Jurkat, Clone E6-1 (cell line): ENCODE measurements at places on chromosomes 2 and 18.
A peak's percentile ranks its signal among the peaks of the same experiment; 100 is the strongest.

DNA sequence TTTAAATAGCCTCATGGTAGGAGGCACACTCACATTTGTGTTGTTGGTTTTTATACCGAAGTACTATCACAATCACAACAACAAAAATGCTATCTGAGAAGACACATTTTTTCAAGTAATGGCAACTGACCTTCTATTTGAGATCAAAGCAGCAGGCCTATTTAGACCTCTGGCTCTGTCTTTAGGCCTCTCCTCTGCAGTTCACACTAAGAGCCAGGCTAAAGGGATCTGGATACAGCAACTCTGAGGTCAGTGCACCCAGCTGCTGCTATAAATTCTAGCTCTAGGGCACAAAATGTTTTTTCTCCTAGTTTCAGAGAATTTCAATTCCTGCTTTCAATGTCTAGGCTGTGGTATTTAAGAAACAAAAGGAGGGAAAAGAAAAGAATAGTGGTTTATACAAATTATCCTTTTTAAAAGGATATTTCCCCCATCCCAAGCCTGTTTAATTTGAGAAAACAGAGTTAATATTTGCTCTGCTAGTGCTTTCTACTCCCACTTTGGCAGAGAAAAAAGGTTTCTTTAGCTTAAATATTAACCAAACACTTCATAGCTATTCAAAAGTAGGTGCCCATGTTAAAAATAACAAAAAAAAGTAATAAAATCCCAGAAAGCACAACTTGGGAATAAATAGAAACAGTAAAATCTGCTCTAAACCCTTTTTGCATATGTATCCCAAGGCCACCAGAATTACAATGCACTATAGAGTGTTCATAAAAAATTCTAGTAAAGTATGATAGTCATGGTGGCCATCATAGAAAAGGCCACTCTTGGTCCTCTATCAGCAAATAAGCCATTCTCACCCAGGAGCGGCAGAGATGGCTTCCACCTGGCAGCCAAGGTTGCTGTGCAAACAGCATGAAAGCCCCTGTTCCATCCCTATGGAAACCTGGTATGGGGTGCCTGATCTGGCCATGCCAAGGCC is 293.6 kb upstream of the SESTD1 start:
- no peak for DNase-seq

GRCh38 chr2:146131048-146131447 is 1611.1 kb upstream of the ZEB2 start:
- DNase-seq, result no peak

GRCh38 chr2:177692042-177692782 is 299.6 kb downstream of the AGPS start:
- DNase-seq, result no peak

DNA sequence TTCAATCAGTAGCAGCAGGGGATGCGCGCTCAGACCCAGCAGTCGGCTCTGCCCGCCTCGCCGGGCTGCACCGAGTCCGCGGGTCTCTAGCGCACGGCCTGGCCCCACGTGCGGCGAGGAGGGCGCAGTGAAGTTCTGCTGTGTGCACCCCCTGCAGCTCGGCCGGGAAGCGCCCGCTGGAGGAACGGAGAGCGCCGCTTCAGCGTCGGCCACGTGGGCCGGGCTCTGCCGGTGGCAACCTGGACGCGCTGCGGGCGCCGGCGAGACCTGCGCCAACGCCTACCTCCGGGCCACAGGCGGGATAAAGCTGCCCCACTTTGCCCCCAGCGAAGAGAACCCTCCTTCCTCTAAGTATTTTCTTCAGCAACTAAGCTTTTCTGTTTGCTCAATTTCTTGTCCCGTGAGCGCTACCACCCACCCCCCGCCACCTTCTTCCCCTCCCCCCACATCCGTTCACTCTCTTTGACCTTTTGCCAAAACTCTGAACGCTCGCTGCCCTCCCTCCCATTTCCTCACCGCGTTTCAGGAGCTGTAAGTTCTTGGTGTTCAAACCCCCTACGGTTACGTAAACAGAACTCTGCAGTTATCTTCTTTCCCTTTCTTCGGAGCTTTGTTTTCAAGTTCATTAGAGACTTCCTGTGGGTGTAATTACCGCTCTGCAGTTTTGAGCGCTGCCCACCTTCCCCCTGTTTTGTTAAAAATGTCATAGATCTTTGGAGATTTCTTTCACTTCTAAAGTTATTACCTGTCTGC is 42.6 kb upstream of the EDAR start:
- peak; percentile 98 for DNase-seq

GRCh38 chr18:23237524-23238151 is 102.4 kb downstream of the CABLES1 start:
- DNase-seq, result no peak

- DNase-seq, result no peak
Measured at GRCh38 chr18:21703241-21703820, 1.2 kb downstream of the ABHD3 start.

GRCh38 chr2:68770271-68771111 is 35.9 kb downstream of the ARHGAP25 start:
- DNase-seq, result no peak

DNA sequence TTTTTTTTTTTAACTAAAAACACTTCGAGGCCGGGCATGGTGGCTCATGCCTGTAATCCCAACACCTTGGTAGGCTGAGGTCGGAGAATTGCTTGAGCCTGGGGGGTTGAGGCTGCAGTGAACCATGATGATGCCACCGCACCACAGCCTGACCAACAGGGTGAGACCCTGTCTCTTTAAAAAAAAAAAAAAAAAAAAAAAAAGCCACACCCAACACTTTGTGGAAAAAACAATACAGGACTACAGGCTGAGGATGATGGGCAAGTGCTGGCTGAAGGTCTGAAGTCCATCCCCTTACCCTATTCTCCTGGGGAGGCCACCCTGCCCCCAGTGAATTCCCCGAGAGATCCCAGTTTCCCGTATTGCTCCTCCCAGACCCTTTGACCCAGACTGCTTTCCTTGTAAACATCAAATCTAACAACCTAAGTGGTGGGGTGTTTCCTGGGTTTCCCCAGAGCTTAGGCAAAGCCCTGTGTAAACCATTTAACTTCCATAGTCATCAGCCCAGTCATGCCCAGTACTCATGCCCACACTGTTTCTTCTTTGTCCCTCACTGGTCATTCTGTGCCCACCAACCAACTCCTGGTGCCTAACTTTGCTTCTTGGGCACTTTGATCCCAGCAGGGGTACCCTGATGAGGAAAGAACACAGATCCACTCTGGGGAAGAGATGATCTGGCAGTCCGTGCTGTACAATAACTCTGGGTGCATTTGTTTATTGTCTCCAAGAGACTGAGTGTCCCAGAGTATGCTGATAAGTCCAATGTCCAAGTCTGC is 5.8 kb upstream of the TMEM37 start:
- no peak for DNase-seq

- DNase-seq, result no peak
Measured at GRCh38 chr18:7141287-7141686, 23.7 kb upstream of the LAMA1 start.

DNA sequence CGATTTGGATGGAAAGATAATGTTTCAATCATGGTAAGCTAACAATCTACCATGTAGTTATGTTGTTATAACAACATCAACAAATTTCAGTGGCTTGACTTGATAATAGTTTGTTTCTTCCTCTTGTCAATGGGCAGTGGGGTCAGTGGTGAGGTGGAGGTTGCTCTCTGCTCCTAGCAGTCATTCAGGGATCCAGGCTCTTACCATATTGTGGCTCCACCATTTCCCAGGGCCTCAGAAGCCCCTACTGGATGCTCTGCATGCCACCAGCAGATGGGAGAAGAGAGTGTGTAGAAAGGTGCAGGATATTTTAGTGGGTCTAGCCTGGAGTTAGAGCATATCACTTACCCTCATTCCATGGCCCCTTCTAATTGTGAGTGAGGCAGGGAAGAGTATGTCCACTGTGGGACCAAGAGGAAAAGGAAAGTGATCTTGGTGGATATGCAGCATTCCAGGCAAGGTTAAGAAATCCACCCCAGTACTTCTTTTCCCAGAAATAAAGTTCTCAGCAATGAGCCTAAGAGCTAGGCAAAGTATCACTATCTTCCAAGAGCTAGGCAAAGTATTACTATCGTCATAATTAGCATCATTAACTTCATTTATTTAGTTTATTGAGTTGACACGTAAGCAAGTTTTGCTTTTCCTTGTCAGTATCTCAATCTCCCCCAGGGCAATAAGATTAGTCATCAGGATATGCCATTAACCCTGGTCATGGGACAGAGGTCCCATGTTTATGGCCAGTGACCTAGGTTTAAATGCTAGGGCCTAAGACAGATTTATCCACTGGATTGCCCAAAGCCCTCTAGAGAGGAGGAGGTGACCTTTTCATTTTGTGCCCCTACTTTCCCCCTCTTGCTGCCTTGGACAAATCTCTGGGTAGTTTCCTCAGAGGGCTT is 4.2 kb upstream of the IWS1 start:
- no peak for DNase-seq

GRCh38 chr2:71938659-71939587 is 208.7 kb downstream of the CYP26B1 start:
- no peak for DNase-seq

- DNase-seq, result no peak
Measured at GRCh38 chr2:219876931-219877330, 249.5 kb downstream of the SLC4A3 start.

- DNase-seq, result no peak
Measured at GRCh38 chr2:59204040-59204439, 962.9 kb upstream of the FANCL start.

DNA sequence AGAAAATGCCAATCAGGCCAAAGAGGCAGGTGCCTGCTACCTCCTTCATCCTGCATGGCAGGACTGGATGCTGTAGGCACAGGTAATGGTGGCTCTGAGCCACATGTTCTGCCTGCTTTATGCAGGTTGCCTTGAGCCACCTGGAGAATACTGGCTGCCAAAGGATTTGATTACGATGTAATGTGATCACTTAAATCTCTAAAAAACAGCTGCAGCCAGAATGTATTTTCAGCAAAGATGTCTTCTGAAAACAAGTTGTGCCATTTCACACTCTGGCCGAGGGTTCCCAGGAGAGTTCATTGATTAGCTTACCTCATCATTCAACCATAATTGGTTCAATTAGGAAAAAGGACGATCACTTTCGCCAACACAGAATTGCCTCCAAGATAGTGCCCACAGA is 17.9 kb upstream of the MSGN1 start:
- DNase-seq, result no peak

GRCh38 chr2:167487728-167488127 is 599.4 kb downstream of the XIRP2 start:
- DNase-seq, result no peak

- no peak for DNase-seq
Measured at GRCh38 chr2:154911729-154912128, 213.2 kb downstream of the KCNJ3 start.

DNA sequence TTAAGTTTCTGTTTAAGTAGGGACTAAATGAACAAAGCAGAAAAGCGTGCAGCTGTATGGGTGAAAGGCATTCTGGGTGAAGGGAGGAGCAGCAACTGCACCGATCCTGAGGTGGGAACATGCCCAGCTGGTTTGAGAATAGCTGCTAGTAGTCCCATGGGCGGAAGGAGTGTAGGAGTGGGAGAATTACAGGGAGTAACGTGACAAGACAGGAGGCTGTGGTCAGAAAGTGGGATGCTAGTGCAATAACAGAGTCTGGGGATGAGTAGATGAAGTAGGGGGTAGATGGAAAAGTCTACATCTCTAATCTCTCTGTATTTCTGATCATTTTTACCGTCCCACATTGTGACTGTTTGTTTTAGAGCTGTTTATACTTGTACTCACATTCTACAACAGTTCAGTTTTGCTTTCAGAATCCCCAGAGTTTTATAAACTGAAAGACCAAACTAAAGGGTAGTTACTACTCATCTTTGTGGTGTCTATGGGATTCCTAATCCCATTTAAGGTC is 118.9 kb downstream of the LCLAT1 start:
- no peak for DNase-seq

- no peak for DNase-seq
Measured at GRCh38 chr2:175001566-175001965, 3.6 kb downstream of the CHN1 start.

DNA sequence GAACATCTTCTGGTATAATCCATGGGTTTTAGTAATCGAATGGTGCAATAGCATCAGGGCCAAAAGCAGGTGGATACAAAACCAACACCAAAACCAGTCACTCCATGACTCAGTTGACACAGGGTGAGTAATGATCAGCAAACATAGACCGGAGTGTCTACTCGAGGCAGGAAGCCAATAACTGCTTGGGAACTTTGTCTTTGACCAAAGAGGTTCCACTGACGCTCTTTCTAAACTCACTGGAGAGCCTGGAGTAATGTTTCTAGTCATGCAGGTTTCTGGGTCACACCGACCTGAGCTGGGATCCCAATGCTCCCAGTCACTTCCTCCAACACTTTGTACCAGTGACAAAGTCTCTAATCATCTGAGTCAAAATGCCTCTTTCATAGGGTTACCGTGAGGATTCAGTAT is 30.9 kb downstream of the MREG start:
- DNase-seq, result no peak

DNA sequence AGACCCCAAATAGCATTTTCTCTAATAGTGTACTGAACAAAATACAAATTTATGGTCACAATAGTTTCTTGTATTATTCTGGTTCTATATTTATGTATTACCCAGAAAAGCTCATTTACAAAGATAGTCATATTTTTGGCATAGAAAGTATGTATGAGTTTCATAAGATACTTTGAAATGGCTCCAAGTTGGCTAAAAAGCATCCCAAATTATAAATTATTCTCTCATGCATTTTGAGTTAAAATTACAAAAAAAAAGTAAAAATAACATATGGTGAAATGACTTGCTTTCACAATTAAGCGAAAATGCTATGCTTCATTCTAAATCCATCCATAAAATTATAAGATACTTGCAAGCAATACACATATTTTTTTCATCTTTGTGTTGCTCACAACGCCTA is 530.7 kb downstream of the ZNF804A start:
- no peak for DNase-seq

DNA sequence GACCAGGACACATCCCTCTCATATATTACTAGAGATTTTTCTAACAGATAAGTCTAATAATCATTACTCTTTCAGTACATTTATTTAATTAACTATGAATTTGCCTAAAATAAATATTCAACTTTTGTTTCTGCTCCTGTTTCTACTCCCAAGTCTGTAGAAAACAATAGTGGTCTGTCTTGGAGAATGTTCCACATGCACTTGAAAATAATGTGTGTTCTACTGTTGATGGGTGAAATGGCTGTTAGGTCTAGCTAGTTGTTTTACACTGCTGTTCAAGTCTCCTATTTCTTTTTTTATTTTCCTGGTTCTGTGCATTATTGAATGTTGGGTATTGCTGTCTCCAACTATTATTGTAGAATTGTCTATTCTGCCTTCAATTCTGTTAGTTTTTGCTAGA is 47.2 kb downstream of the SPOPL start:
- DNase-seq, result no peak

DNA sequence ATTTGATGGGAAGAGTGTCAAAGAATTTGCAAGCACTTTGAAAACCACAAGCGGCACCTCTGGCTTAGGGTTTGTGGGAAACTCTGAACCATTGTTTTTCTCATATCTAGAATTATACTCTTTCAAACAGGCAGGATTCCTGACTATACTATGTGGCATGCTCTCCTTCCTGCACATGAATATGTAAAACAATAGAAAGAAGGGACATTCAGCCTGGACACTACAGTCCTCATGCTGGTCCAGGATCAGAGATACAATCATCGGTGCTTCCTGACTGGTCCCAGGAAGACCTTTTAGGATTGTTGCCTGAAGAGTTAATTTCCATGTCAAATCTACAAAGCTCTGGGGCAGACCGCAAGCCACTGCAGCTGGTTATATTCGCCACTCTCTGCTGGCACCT is 55.7 kb upstream of the RASGRP3 start:
- DNase-seq, result peak; percentile 31

- DNase-seq, result no peak
Measured at GRCh38 chr2:195612611-195613495, 44.2 kb upstream of the SLC39A10 start.
